ENCODE measurements at places on chromosomes 3 and 15.

DNA sequence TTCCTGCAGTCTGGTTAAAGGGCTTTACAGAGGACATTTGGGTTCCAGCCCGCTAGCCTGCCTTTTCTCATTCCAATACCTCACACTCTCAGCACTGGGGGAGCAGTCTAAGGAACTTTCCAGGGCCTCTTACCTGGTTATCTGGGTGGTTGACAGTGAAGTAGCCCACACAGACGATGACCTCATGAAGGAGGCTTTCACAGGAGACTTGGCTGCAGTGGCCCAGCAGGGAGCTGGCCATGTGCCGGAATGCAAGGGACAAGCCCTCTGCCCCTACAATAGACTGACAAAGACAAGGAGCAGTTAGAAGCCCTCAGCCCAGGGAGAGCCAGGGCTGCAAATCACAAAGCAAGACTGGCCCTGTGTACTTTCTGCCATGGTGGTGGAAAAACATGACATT lies 39.5 kb downstream of the ISL2 start:
- no peak for DNase-seq

- no peak for DNase-seq
Observed at GRCh38 chr3:14831916-14832450, 13.2 kb downstream of the FGD5 start.

- no peak for DNase-seq
Observed at GRCh38 chr15:73237910-73238309, 130.8 kb downstream of the HCN4 start.

- DNase-seq = peak; percentile 73
Observed at GRCh38 chr3:122680475-122681283, at the start of gene PARP14. Gene PARP14 (plus strand): TSS chr3:122680839. CDS start chr3:122680884, 45 bp downstream.

DNA sequence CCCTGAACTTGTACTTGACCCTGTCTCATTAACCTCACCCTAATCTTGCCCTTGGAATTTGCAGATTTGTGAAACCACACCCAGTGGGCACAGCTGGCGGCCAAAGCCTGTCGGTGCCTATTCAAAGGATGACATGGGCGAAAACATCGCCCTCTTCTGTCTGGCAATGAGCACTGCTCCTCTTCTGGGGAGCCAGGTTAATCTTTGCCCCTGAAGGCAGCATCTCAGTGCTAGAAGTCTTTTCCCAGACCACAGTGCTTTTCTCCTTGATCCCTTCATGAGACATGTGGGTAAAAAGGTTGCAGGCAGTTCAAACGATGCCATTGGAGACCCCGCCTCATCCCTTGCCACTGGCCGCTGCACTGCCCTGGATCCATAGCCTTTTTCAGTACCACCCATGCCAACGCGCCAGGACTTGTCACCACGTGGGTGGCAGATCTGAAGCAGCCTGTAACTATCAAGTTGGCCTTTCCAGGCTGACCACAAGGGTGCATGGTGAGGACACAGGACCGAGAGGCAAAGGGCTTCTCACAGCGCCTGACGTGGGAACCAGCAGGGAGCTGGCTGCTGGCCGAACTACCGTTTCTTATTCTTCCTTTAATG lies 6.5 kb upstream of the DNASE1L3 start:
- DNase-seq = peak; percentile 59

DNA sequence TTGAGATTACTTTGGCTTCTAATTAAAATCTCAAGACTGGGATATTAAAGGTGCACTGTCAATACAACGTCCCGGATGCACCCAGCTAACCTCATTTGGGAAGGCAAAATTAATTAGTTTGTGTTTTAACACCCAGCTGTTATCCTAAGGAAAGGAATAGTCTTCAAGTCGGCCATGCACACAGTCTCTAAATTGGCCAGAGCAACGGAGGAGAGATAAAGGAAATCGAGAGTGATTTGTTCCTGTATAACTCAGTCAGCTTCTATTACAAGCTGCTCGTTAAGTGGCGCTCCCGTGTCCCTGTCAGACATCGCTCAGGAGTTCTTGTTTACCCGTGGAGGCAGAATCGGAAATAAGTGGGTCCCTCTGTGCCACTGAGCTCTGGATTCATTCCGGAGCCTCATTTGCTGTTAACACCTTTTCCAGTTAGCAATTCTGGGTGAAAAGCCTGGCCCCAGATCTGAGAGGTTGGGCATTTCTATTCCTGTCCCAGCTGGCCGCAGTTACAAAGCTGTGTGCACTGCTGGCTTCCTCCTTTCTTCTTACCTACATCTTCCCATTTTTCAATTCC lies 63.9 kb downstream of the ST8SIA2 start:
- DNase-seq = no peak

DNA sequence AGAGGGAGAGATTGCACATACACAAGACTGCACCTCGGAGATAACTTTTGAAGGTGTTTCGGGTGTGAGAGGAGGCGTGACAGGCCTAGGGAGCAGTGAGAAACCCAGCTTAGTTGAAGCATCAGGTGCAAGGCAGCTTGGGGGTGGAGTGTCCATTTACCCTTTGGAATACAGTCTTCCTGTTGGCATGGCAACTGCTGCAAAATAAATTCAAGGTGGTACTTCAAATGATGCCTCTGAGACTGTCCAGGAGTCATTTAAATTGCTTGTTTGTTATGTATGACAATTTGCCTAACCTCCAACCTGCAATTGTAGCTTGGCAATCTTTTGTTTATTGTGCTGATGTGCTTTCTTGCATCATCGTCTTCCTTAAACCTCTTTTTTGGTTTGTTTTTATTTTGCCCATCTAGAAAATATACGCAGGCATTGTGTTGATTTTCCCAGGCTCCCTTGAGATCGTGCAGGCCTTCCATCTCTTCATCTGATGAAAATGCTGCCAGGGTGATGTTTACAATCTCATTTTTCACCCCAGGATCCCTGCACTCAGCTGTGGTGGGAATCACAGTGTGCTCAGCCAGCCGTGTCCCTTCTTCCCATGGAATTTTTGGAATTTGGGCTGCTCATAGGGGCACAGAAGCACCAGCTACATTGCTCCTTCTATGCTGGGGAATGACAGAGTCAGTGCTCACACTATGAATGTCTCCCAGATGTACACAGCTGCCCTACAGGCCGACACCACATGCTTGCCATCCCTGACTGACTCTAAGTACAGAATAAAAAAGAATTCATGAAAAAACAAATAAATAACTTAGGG lies 583.1 kb upstream of the CFAP20DC start:
- DNase-seq = peak; percentile 82

DNA sequence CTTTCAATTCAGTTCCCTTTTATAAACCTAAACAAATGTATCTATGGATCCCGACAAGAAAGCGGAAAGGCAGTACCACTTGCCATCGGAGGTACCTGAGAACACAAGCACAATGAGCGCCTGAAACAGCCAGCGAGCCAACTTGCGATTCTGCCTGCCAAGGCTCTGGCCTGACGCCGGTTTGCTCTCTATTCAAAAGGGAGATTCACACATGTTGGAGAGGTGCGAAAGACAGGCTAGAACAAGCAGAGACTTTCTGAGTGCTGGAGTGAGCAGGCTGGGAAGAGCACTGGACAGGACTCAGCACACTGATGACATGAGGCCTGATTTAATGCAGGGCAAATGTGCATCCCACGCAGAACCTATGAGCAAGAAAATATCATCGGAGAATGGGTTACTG lies 17.7 kb upstream of the PRR23E start:
- DNase-seq = no peak

GRCh38 chr3:76212679-76213078 lies 427.3 kb upstream of the ZNF717 start:
- DNase-seq = no peak

DNA sequence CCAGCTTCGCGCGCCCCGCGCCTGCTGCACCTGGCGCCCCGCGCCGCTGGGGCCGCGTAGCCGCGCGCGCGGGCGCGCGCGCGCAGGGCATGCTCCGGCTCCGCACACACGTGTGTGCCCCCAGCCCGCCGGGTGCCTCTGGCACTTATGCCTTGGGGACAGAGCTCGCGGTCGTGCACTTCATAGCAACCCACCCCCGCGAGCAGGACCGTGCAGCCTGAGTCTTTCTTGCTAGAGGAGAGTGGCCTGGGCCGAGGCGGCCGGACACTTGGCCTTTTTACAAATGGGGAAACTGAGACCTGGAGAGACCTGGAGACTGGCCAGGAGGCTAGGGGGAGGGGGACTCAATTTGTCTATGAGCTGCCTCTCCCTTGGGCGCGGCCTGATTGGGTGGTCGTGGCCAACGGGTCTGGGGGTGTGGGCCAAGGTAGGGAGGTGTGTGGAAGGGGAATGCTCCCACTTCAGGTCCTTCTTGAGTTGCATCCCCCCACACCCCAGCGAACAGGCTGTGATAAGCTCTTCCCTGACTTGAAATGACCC lies 562 bp downstream of the NBEAL2 start:
- no peak for DNase-seq

DNA sequence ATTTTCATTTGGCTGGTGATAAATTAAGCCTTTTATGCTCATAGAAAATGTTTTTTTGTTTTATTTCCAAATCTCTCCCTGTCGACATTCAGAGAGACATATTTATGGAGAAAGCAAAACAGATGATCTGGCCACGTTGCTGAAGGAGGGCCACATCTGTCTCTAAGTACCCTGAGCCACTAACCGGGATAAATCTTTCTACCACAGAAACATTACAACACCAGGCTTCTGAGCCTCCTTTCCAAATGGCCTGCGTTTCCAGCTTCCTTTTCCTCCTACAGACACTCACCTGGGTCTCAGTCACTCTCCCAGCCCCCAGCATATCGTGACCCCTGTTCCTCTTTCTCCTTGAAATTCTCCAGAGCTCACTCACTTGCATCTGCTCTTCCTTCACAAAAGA lies 161.0 kb downstream of the ARRDC4 start:
- no peak for DNase-seq

DNA sequence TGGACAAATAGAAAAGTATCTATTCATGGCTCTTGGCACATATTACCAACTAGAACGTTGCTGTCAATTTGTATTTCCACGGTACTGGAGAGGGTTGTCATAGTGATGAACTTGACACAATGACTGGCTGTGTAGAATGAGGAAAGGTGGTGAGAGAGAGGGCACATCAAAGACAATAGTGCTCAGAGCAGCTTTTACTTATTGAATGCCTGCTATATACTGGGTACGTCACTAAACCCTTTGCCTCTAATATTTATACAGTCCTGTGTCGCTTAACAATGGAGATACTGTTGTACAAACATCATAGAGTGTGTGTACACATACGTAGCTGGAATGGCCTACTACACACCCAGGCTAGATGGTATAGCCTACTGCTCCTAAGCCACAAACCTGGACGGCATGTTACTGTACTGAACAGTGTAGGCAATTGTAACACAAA lies 8.3 kb downstream of the TMPRSS7 start:
- DNase-seq = no peak

- DNase-seq = no peak
Observed at GRCh38 chr3:150090006-150090405, 119.3 kb upstream of the PFN2 start.

DNA sequence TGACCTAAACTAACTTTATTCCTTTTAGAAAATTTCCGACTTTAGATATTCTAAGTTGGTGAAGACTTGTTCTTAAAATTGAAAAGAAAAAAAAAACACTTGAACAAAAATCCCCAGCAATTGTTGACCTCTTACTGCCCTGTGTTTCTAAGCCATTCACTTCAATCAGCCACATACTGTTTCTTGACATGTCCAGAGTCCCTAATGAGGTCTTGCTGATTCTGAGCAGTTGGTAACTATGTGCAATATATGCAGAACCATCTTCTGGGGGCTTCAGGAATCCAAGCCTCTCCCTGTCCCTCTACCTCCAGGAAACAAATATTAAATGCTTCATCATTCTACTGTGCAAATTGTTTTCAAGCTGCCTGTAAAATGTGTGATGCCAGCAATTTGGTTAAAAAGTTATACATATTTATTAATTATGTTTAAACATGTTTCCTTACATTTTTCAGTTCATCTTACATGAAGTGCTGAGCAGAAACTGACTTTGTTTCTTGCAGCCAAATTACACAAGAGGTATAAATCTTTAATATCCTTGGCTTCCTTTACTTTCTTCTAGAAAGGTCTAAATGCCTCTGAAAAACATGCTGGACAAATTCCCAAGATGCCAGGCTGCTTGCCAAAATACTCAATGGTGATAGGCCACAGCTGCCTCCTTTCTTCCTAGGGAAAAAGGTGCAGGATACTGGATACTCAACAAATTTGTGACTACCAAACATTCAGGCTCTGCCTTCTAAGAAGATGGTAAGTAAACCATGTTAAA lies 19.8 kb upstream of the GYG1 start:
- DNase-seq = peak; percentile 47

GRCh38 chr15:71758711-71759110 lies 51.6 kb upstream of the NR2E3 start:
- no peak for DNase-seq

GRCh38 chr15:67025719-67026609 lies 39.4 kb upstream of the SMAD3 start:
- peak; percentile 42 for DNase-seq

DNA sequence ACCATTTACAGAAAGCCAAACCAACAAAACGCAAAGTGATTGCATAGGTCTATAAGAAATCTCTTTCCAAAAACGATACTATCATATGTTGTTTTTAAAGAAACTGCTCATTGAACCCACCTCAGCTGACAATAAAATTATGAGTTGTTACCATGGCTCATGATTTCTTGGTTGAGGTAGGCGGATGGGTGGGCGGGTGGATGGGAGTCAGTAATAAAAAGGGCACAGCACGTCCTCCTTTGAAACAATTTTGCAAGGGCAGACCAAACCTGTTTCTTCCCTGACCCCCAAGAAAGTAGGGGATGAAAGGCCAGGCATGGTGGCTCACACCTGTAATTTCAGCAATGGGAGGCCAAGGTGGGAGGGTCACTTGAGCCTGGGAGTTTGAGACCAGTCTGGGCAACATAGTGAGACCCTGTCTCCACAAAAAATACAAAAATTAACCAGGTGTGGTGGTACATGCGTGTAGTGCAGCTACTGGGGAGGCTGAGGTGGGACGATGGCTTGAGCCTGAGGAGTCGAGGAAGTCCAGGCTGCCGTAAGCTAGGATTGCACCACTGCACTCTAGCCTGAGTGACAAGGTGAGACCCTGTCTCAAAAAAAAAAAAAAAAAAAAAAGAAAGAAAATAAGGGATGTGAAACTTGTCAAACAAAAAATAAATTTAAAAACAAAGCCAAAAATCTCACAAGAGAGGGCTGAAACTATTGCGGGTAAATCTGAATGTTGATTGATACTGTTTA lies 2.1 kb downstream of the ABHD10 start:
- DNase-seq = no peak

DNA sequence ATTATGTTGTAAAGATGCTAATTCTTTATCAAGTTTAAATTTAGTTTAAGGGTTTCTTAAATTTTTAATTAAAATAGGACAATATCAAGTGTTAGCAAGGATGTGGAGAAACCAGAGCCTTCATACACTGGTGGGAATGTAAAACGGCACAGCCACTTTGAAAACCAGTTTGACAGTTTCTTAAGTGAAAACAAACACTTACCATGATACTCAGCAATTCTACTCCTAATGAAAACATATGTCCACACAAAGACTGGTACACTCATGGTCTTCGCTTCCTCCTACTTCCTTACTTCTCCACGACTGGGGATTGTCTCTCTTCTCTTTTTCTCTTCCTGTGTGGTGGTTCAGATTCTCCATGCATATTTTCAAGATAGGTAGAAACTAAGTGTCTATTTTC lies 9.2 kb downstream of the SKIC8 start:
- no peak for DNase-seq

DNA sequence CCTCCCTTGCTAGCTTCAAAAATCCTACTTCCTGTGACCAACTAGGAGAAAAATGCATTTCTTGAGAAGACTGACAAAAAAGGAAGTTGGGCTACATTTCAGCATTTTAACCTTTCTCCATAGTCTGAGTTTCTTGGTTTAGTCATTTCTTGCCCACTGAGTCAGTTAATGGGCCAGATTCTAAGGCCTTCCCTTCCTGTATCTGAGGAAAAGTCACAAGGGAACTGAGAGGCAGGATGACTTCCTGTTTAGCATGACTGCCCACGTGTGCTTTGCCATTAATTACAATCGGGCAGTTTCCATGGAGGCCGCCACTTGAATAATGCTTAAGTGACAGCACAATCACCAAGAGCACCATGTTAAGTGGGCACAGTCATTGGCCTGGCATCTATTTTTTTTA lies 794.4 kb upstream of the LMCD1 start:
- peak; percentile 8 for DNase-seq

Data from fibroblast of skin of scalp (primary cell).